RWPE2 (cell line): ENCODE measurements at places on chromosomes 16 and 17.

- H3K27me3 ChIP-seq, result no peaks in the 10 kb centered on the region
- H3K27ac ChIP-seq, result no peak overlapping the region
- no peak overlapping the region for H3K4me3 ChIP-seq
These were observed 6.4 kb downstream of the PFAS start for GRCh38 chr17:8255499-8255898.

- H3K4me3 ChIP-seq, result no peak overlapping the region
- no peaks in the 10 kb centered on the region for H3K4me1 ChIP-seq
- H3K27me3 ChIP-seq, result no peaks in the 10 kb centered on the region
- H3K27ac ChIP-seq, result no peak overlapping the region
- DNase-seq, result no peak
These were observed 57.2 kb downstream of the RPGRIP1L start for GRCh38 chr16:53646506-53646905.

DNA sequence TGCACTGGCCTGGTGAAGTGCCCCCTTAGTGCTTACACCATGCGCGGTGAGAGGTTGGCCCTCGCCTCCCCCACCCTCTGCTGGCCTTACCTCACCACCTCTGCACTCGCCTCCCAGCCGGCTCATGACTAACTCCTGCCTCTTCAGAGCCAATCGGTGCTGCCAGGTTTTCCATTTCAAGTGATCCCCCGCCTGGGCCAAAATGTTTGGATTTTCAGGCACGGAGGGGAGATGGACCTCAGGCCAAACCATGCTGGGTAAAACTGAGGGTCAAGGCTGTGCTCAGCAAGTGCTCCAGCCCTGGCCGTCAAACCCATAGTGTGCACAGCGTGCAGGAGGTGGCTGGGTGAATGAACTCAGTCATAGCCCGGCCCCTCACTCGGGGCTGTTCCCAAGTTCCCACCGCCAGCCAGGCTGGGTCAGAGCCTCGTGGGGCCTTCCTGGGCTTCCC lies 175.4 kb downstream of the SEC14L1 start:
- H3K4me1 ChIP-seq, result peaks cover 43% of the 10 kb centered on the region
- H3K27ac ChIP-seq, result peak overlapping the region; percentile 98
- H3K36me3 ChIP-seq, result peaks cover 72% of the 10 kb centered on the region
- H3K4me3 ChIP-seq, result no peak overlapping the region
- peak; percentile 84 for DNase-seq

DNA sequence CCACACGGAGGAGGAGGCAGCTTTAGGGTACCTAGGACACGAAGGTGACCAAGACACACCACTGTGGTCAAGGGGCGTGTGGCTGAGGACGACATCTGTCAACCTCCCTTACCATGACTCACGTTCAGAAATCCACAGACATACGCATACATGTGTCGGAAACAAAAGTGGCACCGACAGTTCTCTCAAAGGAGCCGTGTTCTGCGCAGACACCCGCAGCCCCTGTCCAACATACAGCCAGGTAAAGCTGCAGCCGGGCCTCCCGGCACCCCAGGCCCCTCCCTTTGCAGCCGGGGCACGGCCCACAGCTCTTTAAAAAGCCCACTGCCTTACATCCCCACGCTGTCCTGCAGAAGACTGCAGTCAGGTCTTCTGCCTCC lies 40.5 kb upstream of the KLHDC4 start:
- H3K36me3 ChIP-seq, result no peaks in the 10 kb centered on the region
- H3K4me3 ChIP-seq, result peak overlapping the region; percentile 23
- peak; percentile 69 for DNase-seq
- peaks cover 26% of the 10 kb centered on the region for H3K4me1 ChIP-seq

GRCh38 chr16:22300427-22301071 lies 3.3 kb downstream of the POLR3E start:
- peaks cover 21% of the 10 kb centered on the region for H3K36me3 ChIP-seq
- DNase-seq, result no peak
- H3K27me3 ChIP-seq, result no peaks in the 10 kb centered on the region

GRCh38 chr16:3144321-3144983 lies 9.6 kb downstream of the ZNF213 start:
- no peaks in the 10 kb centered on the region for H3K27me3 ChIP-seq
- H3K4me3 ChIP-seq, result no peak overlapping the region
- H3K27ac ChIP-seq, result no peak overlapping the region
- no peaks in the 10 kb centered on the region for H3K4me1 ChIP-seq
- no peaks in the 10 kb centered on the region for H3K36me3 ChIP-seq
